SJSA1 (cell line): ENCODE measurements at places on chromosomes 2 and 18. TPM values are rescaled to one million over a fixed set of nuclear protein-coding genes. Genes with fewer than 3 reads are reported as not detected.
A peak's percentile ranks its signal among the peaks of the same experiment; 100 is the strongest.

CDCA7 gene
- 54.4 and 60.7 TPM in 2 replicates for total RNA-seq

SLC16A14 gene
- 0.47 and 1.5 TPM in 2 replicates for total RNA-seq

EPG5 gene
- 9.4 and 14.8 TPM in 2 replicates for total RNA-seq

CLEC4F gene
- not detected in 2 replicates for total RNA-seq

DNAH7 gene
- under 0.01 TPM in 1 of 2 replicates, not detected in the other for total RNA-seq

ICOS gene
- not detected in 2 replicates for total RNA-seq

ZCCHC2 gene
- 2.9 and 3.3 TPM in 2 replicates for total RNA-seq

ALMS1 gene
- 12.8 and 22.3 TPM in 2 replicates for total RNA-seq

DCC gene
- total RNA-seq = not detected in 2 replicates

SLC39A6 gene
- total RNA-seq = 83.8 and 88.0 TPM in 2 replicates

ANKMY1 gene
- 8.1 and 18.8 TPM in 2 replicates for total RNA-seq

UGT1A4 gene
- total RNA-seq = not detected in 2 replicates

FAM168B gene
- total RNA-seq = 119 and 138 TPM in 2 replicates

NOSTRIN gene
- not detected in 2 replicates for total RNA-seq

DNA sequence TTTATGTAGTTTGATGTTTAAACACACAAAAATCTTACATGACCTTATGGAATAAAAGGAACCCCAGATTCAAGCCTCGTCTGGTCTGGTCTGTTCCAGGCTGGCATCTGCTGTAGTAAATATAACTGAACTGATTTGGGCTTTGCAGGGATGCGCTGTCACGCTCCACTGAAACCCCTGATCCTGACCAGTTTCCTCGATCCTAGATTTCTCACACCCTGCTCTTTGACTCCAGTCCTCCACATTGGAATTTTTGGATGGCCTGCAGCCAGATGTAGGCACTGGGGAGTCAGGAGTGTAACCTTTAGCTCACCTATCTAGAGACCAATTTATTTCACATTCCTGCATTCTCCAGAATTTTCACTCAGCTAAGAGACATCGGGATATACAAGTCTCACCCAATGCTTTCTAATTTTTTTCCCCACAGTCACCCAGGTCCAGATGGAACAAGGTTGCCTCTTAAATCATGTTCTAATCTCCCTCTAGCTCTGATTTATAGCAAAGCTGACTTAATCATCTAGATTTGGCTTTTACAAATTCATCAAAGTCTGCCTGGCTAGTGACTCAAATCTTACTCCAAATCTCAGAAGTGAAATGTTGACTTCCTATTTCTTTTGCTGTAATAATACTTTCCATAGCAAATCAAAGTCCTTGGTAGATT, 219.6 kb downstream of the CD226 start:
- H3K27ac ChIP-seq = no peak overlapping the region
- H3K36me3 ChIP-seq = no peaks in the 10 kb centered on the region
- H3K4me1 ChIP-seq = peaks cover 7% of the 10 kb centered on the region; the same call in 1 of the 2 replicates
- DNase-seq = no peak

DNA sequence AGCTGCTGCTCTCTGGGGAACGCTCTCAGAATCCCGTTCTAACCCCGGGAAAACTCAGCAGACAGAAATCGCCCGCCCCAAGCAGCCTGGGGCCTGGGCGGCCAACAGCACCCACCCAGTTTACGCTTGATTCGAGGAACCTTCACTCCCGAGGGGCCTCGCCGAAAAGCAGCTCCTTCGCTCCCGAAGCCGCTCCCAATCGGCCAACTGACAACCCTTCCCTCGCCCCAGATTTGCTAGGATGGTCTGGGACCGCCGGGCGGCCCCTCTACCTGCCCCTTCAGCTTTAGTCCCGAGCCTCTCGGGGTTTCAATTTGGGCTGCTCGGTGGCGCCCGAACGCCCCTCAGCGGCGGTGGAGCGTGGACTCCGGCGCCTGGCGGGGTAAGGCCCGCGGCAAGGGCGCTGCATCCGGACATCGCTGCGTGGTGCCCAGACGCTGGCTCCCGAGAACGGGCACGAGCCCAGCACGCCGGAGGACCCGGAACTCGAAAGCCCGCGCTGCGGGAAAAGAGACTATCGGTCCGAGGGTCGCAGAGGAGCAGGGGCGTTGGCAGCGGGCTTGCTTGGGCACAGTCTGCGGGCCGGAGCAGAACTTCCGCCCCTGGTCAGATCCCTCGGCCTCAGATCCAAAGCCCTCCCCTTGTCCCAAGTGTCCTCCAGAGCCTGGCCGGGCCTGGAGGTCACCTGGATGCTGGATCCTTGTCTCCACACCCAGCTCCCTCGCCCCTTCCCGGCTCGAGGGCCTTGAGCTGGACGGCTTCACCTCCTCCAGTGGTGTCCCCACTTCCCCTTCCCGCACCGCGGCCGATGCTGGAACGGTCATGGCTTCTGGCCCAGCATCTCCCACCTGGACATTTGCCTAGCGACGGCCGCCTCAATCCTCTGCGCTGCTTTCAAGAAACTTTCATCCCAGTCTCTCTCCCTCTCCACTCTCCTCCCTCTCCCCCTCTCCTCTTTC, 3.0 kb upstream of the OTX1 start:
- no peak for DNase-seq
- H3K4me1 ChIP-seq = no peaks in the 10 kb centered on the region; the same call in 1 of the 2 replicates
- H3K4me3 ChIP-seq = no peak overlapping the region
- H3K27me3 ChIP-seq = no peaks in the 10 kb centered on the region
- H3K27ac ChIP-seq = no peak overlapping the region

GRCh38 chr18:27861539-27861938, 315.4 kb downstream of the CDH2 start:
- H3K27ac ChIP-seq = no peak overlapping the region
- H3K4me3 ChIP-seq = no peak overlapping the region
- H3K4me1 ChIP-seq = no peaks in the 10 kb centered on the region
- no peak for DNase-seq
- H3K27me3 ChIP-seq = no peaks in the 10 kb centered on the region

DNA sequence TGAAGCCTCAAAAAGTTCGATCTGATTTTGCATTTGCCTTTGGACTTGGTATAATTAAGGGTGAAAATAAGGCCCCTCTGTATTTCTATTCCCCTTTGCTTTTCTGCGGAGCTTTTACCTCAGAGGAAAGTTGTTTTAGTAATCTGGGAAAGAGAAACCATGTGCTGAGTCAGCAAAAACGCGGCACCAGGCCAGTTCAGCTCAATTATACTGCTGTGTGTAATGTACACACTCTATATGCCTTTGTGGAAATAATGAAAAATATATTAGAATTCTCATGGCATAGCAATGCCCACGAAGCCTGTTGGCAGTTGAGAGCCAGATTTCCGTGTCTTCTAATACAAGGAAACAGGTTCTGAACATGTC, 161.9 kb upstream of the SIX2 start:
- no peak overlapping the region for H3K27ac ChIP-seq
- no peaks in the 10 kb centered on the region for H3K36me3 ChIP-seq
- peaks cover 15% of the 10 kb centered on the region for H3K27me3 ChIP-seq
- peaks cover 21% of the 10 kb centered on the region for H3K4me1 ChIP-seq

- no peak for DNase-seq
- H3K27me3 ChIP-seq = 0 out of 2 replicates have a peak, but pooled peaks cover 8% of the 10 kb centered on the region
- H3K4me1 ChIP-seq = no peaks in the 10 kb centered on the region
- H3K36me3 ChIP-seq = no peaks in the 10 kb centered on the region
- H3K27ac ChIP-seq = no peak overlapping the region
Observed at GRCh38 chr2:97719362-97720155, 6.2 kb downstream of the ZAP70 start.

- DNase-seq = peak; percentile 40
- no peaks in the 10 kb centered on the region for H3K36me3 ChIP-seq
- H3K4me1 ChIP-seq = no peaks in the 10 kb centered on the region
- H3K27ac ChIP-seq = no peak overlapping the region
- no peaks in the 10 kb centered on the region for H3K27me3 ChIP-seq
- H3K4me3 ChIP-seq = no peak overlapping the region
Observed at GRCh38 chr18:79524181-79525078, 128.7 kb downstream of the NFATC1 start.

DNA sequence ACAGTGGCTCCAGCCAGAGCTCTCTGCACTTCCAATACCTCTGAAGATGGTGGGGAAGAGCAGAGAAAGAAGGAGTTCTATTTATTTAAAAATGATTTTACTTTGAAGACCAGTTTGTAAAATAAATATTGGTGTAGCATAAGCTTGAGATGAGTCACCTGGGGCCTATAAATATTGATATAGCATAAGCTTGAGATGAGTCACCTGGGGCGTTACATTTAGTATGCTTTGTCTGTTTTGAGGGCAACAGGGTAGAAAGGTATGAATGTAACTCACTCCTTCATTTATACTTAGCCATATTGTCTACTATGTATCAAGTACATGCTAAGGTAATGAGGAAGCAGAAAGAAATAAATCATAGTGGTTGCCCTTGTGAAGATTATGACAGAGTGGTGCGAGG, 7.7 kb upstream of the SULT1C4 start:
- H3K27me3 ChIP-seq = no peaks in the 10 kb centered on the region
- no peak for DNase-seq
- H3K4me3 ChIP-seq = no peak overlapping the region
- H3K36me3 ChIP-seq = no peaks in the 10 kb centered on the region

- H3K36me3 ChIP-seq = no peaks in the 10 kb centered on the region
- 0 out of 2 replicates have a peak overlapping the region, but pooled peaks have one; percentile 3 for H3K27ac ChIP-seq
- no peak overlapping the region for H3K4me3 ChIP-seq
- peaks cover 47% of the 10 kb centered on the region for H3K4me1 ChIP-seq
- H3K27me3 ChIP-seq = no peaks in the 10 kb centered on the region
Observed at GRCh38 chr2:235598532-235599531, 105.0 kb downstream of the AGAP1 start.

GRCh38 chr2:176071330-176072291, 12.2 kb downstream of the EVX2 start:
- no peaks in the 10 kb centered on the region for H3K36me3 ChIP-seq
- H3K27ac ChIP-seq = no peak overlapping the region
- no peak overlapping the region for H3K4me3 ChIP-seq
- H3K27me3 ChIP-seq = peaks cover 29% of the 10 kb centered on the region
- H3K4me1 ChIP-seq = no peaks in the 10 kb centered on the region

DNA sequence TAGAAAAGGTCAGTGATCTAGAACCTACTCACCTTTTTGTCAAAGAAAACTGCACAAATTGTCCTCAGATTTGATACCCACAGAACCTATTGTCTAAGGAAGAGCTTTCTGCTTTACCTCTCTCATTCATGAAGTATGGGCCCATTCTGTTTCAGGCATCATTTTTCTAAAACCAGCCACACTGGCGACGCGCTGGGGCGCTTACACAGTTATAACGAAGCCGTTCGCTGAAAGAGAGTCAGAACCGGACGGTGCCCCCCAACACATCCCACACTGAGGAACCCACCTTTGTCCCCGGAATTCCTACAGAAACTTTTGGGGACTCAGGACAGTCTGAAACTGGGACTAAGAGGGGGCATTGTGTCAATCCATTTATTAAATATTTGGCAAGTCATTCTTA, 206.3 kb upstream of the HAAO start:
- peaks cover 7% of the 10 kb centered on the region for H3K4me1 ChIP-seq
- H3K27me3 ChIP-seq = no peaks in the 10 kb centered on the region
- H3K36me3 ChIP-seq = no peaks in the 10 kb centered on the region
- H3K4me3 ChIP-seq = no peak overlapping the region
- DNase-seq = no peak

- H3K36me3 ChIP-seq = no peaks in the 10 kb centered on the region
- no peak for DNase-seq
- no peak overlapping the region for H3K4me3 ChIP-seq
- H3K4me1 ChIP-seq = no peaks in the 10 kb centered on the region
- no peak overlapping the region for H3K27ac ChIP-seq
Observed at GRCh38 chr2:170362313-170362870, 184.4 kb downstream of the MYO3B start.

GRCh38 chr2:10188211-10188610, 65.7 kb downstream of the RRM2 start:
- H3K36me3 ChIP-seq = peaks cover 13% of the 10 kb centered on the region; the same call in 1 of the 2 replicates
- no peak overlapping the region for H3K27ac ChIP-seq
- H3K4me3 ChIP-seq = no peak overlapping the region
- H3K27me3 ChIP-seq = no peaks in the 10 kb centered on the region

DNA sequence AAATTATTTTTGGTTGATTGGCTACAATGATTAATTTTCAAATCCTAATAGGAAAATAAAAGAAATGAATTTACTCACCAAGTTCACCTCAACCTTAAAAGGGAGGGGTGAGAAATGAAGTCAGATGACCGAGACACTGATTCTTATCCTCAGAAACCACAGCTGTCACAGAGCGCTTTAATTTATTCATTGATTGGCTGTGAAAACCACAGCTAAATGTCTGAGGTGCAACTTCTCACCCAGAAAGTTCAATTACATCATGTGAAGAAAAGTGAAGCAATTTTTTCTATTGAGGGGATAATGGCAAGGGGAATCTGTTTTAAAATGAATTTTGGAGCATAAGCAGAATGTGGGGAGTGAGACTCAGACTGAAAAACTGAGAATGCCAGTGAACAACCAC, 128.4 kb downstream of the RNF152 start:
- H3K4me3 ChIP-seq = no peak overlapping the region
- H3K36me3 ChIP-seq = no peaks in the 10 kb centered on the region
- no peak overlapping the region for H3K27ac ChIP-seq
- DNase-seq = no peak
- H3K27me3 ChIP-seq = no peaks in the 10 kb centered on the region
- 0 out of 2 replicates have a peak, but pooled peaks cover 5% of the 10 kb centered on the region for H3K4me1 ChIP-seq

DNA sequence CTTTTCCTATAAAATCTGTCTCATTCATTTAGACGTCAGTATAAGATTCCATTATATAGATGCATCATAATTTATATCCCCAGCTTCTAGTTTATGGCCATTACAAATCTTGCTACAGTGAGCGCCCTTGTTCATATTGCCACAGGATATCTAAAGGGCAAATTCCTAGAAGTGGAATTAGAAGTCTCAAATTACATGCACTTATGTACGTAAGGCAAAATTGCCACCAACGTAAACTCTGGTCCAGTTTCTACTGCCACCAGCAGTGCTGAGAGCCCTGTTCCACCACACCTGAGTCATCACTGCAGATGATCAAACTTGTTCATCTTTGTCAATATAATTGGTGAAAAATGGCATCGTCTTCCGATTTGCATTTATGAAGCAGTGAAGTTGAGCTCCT, 90.9 kb upstream of the ID2 start:
- DNase-seq = no peak
- H3K27ac ChIP-seq = no peak overlapping the region
- H3K4me1 ChIP-seq = peaks cover 6% of the 10 kb centered on the region; the same call in 1 of the 2 replicates
- no peaks in the 10 kb centered on the region for H3K36me3 ChIP-seq

GRCh38 chr18:64620971-64621560, 472.2 kb upstream of the LINC00305 start:
- no peak overlapping the region for H3K27ac ChIP-seq
- no peaks in the 10 kb centered on the region for H3K36me3 ChIP-seq
- H3K27me3 ChIP-seq = no peaks in the 10 kb centered on the region
- no peak for DNase-seq
- H3K4me1 ChIP-seq = no peaks in the 10 kb centered on the region
- no peak overlapping the region for H3K4me3 ChIP-seq

DNA sequence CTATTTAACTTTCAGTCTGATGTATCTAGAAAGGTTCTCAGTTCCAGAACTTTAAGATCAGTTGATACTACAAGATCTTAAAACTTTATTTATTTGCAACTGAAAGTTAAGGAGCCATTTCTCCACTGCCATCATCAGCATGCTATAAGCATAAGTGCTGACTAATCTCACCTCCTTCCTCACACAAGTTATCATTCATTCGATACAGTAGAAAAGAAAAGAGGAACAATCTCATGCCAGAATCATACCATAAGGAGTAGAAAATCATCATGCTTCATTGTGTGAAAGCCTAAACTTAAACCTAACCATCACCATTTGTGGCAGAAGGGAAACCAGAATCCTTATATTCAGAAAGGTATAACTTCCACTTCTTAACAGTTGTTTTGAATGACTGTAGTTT, 176.6 kb upstream of the NRXN1 start:
- no peak for DNase-seq
- no peak overlapping the region for H3K4me3 ChIP-seq
- no peaks in the 10 kb centered on the region for H3K36me3 ChIP-seq
- no peaks in the 10 kb centered on the region for H3K27me3 ChIP-seq
- H3K4me1 ChIP-seq = no peaks in the 10 kb centered on the region
- H3K27ac ChIP-seq = no peak overlapping the region

GRCh38 chr2:25441353-25441752, 99.6 kb upstream of the DNMT3A start:
- no peaks in the 10 kb centered on the region for H3K4me1 ChIP-seq
- no peak overlapping the region for H3K4me3 ChIP-seq
- H3K27me3 ChIP-seq = no peaks in the 10 kb centered on the region
